Activated CD4-positive, alpha-beta T cell treated with anti-CD3 and anti-CD28 coated beads, Interleukin-2, amount 10 ng/mL, durations not matched to agents 24 days and 14 days (primary cell): ENCODE measurements at places on chromosomes 7 and 10.

- DNase-seq: peak; percentile 74
Measured at GRCh38 chr10:73873838-73874215, 528 bp downstream of the CAMK2G start.

- no peak for DNase-seq
Measured at GRCh38 chr7:75640201-75640600, 98.5 kb downstream of the HIP1 start.

- DNase-seq: no peak
Measured at GRCh38 chr7:139898483-139898882, 69.4 kb downstream of the TBXAS1 start.

GRCh38 chr7:16293669-16294425 lies 127.5 kb downstream of the CRPPA start:
- no peak for DNase-seq

DNA sequence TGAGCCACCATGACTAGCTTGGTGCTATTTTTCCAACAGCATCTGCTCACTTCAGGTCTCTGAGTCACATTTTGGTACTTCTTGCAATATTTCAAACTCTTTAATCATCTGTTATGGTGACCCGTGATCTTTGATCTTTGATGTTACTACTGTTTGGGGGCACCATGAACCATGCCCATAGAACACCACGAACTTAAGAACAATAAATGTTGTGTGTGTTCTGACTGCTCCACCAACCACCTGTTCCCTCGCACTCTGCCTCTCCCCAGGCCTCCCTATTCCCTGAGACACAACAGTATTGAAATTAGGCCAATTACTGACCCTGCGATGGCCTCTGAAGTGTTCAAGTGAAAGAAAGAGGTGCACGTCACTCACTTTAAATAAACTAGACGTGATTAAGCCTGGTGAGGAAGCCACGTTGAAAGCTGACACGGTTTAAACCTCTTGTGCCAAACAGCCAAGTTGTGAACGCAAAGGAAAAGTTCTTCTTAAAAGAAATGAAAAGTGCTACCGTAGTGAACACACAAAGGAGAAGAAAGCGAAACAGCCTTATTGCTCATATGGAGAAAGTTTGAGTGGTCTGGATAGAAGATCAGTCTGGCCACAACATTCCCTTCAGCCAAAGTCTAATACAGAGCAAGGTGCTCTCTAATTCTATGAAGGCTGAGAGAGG lies 27.2 kb upstream of the ATP6V0A4 start:
- no peak for DNase-seq

GRCh38 chr10:17406036-17406834 lies 48.2 kb downstream of the ST8SIA6 start:
- DNase-seq: no peak

DNA sequence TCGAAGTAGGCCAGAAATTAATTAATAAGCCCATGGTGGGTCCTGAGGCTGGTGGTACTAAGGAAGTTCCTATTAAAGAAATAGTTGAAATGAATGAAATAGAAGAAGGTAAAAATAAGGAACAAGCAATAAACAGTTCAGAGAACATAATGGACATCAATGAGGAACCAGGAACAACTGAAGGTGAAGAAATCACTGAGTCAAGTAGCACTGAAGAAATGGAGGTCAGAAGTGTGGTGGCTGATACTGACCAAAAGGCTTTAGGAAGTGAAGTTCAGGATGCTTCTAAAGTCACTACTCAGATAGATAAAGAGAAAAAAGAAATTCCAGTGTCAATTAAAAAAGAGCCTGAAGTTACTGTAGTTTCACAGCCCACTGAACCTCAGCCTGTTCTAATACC lies 36.0 kb downstream of the SLK start:
- no peak for DNase-seq

DNA sequence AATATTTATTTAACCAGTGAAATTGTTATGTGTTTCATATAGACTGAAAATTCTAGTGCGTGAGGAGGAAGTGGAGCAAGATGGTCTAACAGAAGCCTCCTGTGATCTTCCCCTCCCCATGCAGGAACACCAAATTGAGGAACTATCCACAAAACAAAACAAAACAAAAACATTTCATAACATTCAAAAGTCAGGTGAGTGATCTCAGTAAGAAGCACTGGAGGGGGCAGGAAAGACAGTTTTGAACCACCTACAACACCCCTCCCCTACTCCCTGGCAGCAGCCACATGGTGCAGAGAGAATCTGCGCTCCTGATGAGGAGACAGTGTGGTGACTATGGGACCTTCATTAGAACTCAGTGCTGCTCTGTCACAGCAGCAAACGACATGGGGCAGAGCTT lies 221.9 kb upstream of the SEMA3C start:
- DNase-seq: no peak

GRCh38 chr10:32259551-32259950 lies 87.4 kb downstream of the EPC1 start:
- DNase-seq: no peak

DNA sequence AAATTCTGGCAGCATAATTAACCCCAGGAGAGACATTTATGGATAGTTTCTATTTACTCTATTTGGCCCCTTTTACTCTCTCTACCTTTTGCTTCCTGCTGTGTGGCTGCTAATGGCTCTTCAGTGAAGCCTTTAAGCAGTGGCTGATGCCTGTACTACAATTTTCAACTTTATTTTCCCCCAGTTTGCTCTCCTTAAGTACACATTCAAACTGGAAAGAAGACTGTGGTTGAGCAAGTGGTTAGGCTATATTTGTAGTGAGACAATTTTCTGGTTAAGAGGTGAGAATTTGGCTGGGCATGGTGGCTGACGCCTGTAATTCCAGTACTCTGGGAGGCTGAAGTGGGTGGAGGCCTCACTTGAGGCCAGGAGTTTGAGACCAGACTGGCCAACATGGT lies 8.5 kb upstream of the RSBN1L start:
- peak; percentile 60 for DNase-seq

DNA sequence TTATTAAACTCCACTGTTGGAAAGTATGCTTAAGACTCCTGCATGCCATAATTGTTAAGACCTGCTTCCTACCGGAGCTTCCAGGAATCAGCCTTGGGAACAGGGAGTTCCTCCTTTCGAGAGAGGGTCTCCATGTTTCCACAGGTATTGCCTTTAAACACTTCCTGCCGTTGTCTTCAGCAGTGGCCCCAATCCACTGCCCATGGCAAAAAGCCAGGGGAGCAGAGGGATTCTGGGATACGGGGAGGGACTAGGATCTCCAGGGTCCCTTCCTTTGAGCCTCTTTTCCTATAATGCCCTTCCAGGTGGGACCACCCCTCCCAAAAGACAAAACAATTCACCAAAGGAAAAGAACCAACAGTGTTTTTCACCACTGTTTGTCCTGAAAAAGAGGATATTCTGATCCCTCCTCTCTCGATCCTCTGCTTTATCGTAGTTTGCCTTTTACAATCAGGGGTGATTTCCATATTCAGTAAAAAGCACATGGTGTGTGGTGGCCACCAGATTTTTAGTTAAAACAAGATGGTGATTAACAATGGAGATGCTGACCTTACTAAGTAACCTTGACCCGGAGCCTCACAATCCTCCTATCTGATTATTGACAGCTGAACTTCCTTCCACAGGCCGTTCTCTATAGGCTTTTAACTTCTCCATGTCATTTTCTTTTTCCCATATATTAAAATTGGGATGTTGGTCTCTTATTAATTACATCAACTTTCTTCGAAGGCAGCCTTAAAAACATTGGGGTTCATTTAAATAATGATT lies 36.0 kb downstream of the LRRC72 start:
- no peak for DNase-seq

DNA sequence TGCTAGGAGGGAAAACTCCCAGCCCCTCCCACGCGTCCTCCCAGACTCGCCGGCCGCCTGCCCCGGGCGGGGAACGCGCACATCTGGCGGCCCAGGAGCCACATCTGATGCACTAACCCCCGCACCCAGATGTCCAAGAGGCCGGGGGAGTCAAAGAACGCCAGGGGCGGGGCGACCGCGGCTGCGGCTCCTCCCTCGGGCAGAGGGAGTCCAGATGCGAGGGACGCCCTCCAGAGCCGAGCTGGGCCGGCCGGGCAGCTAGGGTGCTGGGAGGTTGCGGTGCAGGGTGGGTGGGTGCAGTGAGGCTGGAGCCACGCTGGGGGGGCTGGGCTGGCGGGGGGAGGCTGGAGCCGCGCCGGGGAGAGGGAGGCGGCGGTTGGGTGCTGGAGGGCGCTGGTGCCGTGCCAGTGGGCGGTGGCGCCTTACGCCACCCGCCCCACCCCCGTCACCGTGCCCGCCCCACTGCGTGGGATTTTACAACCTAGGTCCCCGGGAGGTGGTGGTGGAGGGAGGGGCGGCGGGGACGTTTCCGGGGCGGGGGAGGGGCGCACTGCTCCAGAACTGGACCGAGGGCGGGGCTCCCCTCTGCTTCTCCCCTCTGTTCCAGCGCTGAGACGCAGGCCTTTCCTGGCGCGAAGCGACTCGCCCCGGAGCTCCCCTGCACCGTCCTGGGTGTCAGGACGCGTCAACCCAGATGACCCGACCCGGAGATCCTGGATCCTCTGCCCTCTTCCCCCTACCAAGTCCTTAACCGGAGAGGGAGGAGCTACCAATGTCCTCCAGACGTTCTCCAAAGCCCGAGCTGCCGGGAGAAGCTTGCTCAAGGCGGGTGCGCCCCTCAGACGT lies 109.1 kb downstream of the REEP3 start:
- peak; percentile 92 for DNase-seq

DNA sequence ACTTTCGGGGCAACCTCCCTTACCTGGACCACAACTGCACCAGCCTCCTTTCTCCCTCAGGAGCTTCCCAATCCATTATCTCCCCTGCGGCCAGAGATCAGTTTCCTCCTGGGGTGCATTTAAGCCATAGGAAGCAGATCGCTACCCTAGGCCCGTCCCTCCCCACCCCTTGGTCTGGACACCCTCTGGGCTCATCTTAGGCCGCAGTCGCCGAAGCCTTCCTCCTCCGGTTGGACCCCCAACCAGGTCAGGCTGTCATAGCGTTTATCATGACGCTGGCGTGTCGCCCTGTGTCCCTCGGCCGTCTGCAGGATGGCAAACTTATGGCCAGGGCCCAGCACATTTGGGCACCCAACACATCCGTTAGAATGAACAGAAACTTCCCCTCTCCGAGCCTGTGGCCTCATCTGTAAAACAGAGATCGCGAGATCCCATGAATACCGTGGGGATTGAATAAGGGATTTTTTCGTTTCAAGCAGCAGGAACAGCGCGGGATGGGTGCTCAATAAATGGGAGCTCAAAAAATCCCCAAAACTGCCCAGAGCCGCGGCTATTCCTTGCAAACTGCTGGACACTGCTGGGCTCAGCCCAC lies 669 bp upstream of the AP5Z1 start:
- no peak for DNase-seq

DNA sequence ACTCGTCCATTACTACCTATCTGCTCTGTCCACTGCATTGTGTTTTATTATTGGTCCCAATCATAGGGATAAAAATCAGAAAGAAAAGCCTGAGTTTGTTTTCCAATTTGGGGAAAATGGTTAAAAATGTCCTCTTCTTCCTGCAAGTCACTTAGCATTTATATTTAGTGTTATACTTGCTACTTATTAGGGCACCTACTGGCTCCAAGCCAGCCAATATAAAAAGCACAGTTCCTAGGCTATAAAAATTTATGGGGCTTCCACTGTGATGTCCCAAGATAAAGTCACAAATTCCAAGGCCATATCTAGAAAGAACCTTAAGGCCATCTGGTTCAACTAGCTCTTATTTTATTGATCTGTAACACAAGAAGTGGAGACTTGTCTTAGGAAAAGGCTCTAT lies 3.2 kb downstream of the SLC35B4 start:
- no peak for DNase-seq

- DNase-seq: no peak
Measured at GRCh38 chr10:18164093-18164492, 23.9 kb downstream of the CACNB2 start.

DNA sequence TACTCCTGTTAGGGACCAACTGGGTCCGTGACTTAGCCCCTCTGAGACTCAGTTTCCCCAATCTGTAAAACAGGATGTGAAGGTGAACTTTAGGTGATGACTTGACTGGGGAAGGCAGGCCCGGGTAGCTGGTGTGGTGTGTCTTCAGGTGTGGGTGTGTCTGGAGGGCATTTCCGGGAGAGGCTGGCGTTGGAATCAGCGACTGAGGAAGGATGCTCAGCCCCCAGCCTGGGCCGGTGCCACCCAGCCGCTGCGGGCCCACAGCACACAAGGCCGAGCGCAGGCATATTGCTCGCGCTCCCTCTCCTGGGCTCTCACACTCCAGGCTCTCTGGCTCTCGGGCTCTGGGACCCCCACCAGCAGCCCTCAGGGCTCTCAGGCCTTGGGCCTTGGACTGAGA lies 31.7 kb upstream of the CNPY1 start:
- DNase-seq: no peak

GRCh38 chr7:74012842-74013249 lies 15.1 kb upstream of the ELN start:
- DNase-seq: no peak

DNA sequence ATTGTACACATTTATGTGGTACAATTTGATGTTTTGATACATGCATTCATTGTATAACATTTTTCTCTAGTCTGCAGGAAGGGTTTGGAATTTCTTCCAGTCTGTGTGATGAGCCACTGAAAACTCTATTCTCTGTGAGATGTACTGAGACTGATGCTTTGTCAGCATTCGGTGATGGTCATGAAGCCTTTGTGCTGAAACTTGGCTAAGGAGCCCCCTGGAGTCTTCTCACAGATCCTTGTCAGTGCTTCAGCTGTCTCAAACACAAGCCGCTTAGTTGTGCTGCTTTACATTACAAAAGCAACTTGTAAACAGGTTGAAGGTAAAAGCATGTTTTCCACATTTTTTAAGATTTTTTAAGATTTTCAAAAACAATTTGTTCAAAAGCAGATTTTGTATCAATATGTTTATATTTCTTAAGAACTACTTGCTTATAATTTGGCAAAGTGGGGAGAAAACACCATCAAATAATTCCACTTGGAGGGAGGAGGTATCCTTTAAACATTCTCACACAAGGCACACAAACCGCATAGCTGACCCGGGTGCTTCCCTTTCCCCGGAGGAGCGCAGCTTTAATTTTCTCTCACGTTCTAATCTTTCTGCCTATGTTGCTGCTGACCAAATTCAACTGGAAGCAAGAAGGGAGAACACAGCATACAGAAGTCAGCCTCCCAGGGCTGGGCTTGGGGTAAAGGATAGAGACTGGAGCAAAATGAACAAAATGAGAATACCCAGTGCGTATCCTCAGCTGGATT lies 249.8 kb upstream of the VSTM2A start:
- no peak for DNase-seq

GRCh38 chr7:157797361-157797760 lies 460.6 kb downstream of the DNAJB6 start:
- no peak for DNase-seq

- peak; percentile 60 for DNase-seq
Measured at GRCh38 chr7:23863209-23863787, 153.3 kb downstream of the STK31 start.

- no peak for DNase-seq
Measured at GRCh38 chr7:12519682-12520009, 50.9 kb upstream of the SCIN start.

- DNase-seq: no peak
Measured at GRCh38 chr7:142554560-142555532, 194.4 kb upstream of the PRSS1 start.
